Fibroblast of skin of right biceps (primary cell): ENCODE measurements at places on chromosomes 3 and 15.

- no peak for DNase-seq
Observed at GRCh38 chr3:52683611-52684010, 2.1 kb downstream of the PBRM1 start.

DNA sequence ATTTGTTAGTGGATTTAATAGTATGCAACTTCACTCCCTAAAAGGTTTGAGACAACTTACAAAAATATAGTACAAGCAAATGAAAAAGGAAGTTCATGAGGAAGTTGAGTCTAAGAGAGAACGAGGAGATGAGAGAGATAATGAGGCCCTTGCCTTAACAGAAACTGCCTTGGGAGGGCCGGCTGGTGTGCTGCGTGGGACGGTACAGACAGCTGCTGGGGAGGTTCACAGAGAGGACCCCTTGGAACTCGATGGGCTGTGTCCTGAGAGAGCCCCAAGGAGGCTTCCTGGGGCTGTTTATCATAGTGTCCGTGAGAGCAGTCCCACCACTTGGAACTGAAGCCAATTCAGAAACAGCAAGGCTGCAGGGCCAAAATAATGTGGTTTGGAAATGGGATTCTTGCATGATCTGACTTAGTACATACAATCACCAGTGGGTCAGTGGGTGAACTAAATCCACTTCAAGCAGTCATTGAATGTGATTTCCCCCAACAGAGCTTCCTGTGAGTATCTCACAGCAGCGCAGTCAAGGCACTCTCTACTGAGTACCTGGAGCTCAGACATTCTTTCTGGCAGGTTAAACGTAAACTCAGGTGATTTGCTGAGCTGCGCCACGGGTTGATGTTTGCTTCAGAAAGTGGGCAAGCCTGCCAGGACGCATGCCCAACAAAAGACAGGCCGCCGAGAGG, 90.8 kb downstream of the CRTC3 start:
- DNase-seq: no peak

DNA sequence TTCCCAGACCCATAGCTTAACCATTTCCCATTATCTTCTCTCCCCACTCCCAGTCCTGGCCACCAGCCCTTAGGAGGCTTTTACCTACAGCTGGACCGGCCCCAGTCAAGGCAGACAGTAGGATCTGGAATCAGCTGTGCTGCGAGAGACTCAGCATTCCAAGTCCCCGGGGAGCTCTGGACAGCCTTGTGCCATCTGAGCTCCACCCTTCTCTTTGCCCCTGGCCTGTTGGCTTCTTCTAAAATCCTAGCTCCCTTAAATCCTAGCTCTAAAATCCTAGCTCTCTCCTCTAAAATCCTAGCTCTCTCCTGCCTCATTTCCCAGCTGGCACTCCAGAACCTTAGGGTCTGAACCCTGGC, 21.3 kb downstream of the MEGF11 start:
- DNase-seq: no peak

DNA sequence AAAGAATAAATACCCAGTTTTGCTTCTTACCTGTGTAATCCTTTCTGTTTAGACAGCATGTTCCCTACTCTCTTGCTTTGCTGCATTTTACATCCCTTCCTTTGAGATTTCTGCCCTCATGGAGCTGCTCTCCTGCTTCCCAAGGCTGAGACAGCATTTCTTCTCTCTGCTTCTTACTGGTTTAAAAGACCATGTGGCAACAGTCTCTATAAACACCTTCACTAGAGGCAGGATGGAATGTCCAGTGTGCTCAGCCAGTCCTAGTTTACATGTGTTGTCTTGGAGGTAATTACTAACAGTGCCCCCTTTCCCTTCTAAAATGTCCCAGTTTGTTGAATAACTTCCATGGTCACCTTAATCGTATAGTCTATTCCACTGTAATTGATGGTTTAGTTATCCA, 262.3 kb downstream of the CNTN3 start:
- DNase-seq: no peak

DNA sequence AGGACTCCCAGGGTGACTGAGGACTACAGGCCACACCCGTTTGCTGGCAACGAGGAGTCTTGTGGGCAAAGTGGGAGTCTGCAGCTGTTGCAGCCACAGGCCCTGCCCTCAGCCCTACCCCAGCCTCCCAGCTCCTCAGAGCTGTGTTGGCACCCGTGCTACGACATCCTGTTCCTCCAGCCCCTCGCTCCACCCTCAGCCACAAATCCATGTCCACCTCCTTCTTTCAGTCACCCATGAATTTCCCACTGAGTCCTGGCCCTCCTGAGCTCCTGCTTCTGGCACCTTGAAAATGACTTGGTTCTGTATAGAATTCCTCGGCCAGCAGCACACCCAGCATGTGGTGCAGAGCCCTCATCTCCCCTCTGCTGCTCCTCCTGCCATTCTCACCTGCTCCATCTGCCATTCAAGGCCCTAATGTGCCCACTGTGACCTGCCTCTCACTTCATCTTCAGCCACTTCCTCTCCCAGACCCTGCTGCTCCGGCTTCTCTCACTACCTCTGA, 20.9 kb upstream of the VILL start:
- no peak for DNase-seq

DNA sequence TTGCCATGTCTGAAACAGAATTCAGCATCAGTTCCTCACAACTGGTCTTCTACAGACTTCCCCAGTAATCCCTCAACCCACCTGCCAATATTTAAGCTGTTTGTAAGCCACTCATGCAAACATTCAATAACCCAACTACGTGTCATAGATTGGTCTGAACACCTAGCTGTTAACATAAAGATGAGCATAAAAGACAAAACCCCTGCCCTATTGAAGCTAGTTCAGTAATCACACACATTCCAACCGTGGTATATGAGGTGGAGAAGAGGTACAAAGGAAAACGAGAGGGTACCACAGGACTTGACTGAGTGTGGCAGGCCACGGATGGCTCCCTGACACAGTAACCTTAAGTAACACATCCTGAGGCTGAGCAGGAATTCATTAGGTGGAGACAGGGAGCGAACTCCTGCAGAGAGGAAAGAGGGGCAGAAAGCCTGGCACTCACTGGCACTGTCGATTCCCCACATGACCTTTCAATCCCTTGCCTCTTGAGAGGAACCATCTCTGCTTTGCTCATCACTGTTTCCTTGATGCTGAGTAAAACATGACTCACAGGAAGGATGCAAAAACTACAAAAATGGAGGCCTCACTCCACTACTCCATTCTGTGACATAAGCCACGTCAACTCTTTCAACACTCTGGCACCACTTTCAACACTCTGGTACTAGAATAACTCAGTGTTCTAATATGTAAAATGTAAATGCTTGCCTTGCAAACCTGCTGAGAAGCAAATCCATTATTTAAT, 31.3 kb downstream of the RPN1 start:
- DNase-seq: peak; percentile 83

GRCh38 chr3:6250167-6250566, 610.7 kb upstream of the GRM7 start:
- DNase-seq: no peak

- DNase-seq: no peak
Observed at GRCh38 chr15:40921949-40922607, 7.1 kb upstream of the DLL4 start.

GRCh38 chr15:84889313-84889990, 5.0 kb downstream of the SLC28A1 start:
- no peak for DNase-seq

GRCh38 chr3:66577426-66578203, 76.8 kb upstream of the LRIG1 start:
- DNase-seq: no peak

DNA sequence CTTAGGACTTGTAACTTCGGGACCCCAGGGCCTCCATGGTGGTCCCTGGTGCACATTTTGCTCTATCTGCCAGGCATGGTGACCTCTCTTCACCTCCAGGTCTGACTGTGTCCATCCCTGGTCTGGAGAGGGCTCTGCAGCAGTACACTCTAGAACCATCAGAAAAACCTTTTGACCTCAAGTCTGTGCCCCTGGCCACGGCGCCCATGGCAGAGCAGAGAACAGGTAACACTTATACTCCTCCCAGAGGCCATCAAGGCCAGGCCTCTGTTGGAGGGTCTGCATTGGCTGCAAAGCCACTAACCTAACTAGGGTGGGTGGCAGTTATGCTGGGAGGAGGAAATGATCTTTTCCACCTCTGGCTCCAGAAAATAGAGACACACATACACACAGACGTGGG, 10.3 kb upstream of the HMCES start:
- DNase-seq: no peak

DNA sequence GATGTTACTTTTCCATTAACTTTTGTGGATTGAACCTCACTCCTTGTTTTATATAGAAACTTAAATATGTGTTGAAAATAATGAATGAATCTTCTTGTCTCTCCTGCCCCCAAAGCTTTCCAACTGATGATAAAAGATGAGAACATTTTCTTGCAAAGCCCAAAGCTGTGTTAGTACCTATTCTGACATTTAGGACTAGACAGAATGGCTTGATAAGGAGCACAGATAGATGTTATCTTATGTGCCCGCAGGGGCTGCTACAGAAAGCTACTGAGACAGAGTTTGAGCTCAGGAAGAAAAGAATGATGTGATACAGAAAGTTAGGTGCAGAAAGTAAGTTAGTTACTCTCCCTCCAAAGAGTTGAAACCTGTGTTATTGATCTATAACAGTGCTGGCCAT, 109.4 kb upstream of the ATP11B start:
- no peak for DNase-seq
